ENCODE measurements at places on chromosomes 4 and X.

- DNase-seq: peak; percentile 73
These were observed 2.8 kb upstream of the TENM3 start for GRCh38 chr4:182240161-182241130.

GRCh38 chr4:55866290-55866907, 13.0 kb downstream of the EXOC1 start:
- DNase-seq: no peak

GRCh38 chr4:168021666-168022065, 70.7 kb upstream of the ANXA10 start:
- DNase-seq: no peak

DNA sequence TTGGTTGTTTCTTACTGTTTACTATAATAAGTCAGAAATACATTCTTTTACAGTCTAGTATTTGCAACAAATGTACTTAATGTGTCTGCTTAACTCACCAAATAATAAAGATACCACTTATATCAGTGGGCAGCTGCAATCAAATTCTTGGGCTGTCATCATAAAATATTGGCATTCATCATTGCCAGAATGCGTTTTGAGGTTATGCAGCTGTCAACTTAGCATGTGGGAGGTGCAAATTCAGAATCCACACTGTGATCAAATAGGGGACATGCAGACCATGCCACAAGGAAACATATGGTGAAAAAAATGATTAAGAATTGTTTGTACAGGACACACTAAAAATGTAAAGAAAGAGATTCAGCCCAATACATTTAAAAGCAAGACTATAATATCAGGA, 86.5 kb downstream of the HCCS start:
- DNase-seq: no peak

DNA sequence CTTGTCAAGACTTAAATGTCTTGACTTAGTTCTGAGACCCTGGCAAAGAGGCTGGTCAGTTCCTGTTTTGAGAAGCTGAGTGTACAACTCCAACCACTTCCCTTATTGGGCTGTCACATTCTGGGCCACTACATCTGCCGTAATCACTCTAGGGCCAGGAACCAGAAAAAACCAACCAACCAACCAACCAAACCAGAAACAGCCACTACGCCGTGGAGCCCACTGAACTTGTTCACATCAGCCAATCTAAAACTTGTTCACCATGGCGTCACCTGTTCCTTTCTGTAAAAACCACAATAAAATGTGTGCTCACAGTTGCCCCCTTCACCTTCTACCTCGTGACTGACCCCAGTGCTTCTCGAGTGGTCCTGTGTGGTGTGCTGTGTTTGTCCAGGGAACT, 107.3 kb downstream of the JADE1 start:
- no peak for DNase-seq

DNA sequence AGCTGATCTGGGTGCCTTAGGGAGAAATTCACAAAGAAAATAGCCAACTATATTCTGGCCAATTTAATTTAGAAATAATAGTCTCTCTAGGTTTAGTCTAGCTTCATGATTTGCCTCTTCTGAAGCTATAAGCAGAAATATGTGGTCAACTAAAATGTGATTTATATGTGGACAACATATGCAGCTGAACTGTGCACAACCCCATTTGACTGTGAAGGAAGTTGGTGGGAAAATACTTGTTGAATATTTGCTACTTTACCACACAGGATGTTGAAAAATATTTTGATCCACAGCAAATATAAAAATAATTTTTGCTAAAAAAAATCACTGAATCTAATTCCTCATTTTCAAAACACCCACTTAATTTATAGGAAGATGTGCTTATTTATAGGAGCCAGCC, 15.7 kb upstream of the RNF128 start:
- DNase-seq: no peak

- no peak for DNase-seq
These were observed 30.9 kb downstream of the MGST2 start for GRCh38 chr4:139696491-139696890.

- no peak for DNase-seq
These were observed 1.7 kb downstream of the NR0B1 start for GRCh38 chrX:30307466-30307865.

Measured in endodermal cell (in vitro differentiated cells).